ENCODE measurements at places on chromosomes 4 and X. TPM values are rescaled to one million over a fixed set of nuclear protein-coding genes. Genes with fewer than 3 reads are reported as not detected.

SPANXC gene
- total RNA-seq: not detected

DNA sequence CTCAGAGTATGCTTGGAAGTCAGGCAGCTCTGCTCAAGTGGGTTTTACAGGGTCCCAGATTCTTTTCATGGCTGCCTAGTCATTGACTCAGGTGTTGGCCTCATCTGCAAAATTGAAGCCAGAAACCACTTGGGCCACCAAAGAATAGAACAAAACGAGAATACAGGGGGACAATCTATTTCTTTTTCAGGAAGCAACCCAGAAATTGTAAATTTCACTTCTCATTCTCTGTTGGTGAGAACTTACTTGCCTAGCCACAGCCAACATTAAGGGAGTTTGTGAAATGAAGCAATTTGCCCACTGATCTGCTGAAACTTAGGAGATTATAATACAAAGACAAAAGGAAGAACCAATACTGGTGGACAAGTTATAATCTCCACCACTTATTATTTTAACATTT, 8.6 kb upstream of the TKTL2 start:
- H3K4me3 ChIP-seq: no peak overlapping the region
- no peak overlapping the region for H3K27ac ChIP-seq
- no peaks in the 10 kb centered on the region for H3K36me3 ChIP-seq
- no peaks in the 10 kb centered on the region for H3K4me1 ChIP-seq
- DNase-seq: no peak
- H3K27me3 ChIP-seq: no peaks in the 10 kb centered on the region

- H3K27ac ChIP-seq: no peak overlapping the region
- H3K4me1 ChIP-seq: peaks cover 4% of the 10 kb centered on the region
- no peak for DNase-seq
Observed at GRCh38 chrX:115939070-115939469, 231.5 kb upstream of the AGTR2 start.

- H3K36me3 ChIP-seq: no peaks in the 10 kb centered on the region
- no peak for DNase-seq
- no peak overlapping the region for H3K4me3 ChIP-seq
Observed at GRCh38 chrX:107935200-107935599, 47.0 kb downstream of the TEX13B start.

DNA sequence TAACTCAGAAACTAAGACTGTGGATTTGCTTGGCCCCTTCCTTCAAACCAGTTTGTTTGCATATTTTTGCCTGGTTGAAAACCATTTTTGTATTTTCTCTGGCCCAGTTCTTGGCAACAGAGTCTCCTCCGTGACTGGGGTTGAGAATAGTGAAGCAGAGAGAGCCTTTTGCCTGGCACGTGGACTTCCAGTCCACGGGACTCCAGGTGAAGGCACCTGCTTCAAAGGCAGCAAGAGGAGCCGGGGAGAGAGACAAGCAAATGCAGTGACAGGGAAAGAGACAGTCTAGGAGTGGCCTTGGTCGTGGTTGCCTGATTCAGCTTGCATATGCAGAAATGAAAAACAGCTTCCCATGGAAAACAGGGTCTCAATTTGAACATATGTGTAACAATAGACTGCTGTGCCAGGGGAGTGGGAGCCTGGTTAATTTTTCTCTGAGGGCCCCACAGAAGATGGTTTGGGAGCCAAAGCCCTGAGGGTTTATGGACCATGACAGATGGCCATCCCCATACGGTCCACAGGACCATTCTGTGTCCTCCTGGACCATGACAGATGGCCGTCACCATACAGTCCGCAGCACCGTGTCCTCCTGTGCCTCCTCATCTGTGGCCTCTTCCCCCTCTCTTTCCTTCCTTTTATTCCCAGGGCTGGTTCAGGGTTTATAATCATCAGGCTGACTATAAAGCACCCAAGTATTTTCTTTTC, 272.2 kb upstream of the RASGEF1B start:
- no peak overlapping the region for H3K27ac ChIP-seq
- H3K4me1 ChIP-seq: no peaks in the 10 kb centered on the region
- no peaks in the 10 kb centered on the region for H3K27me3 ChIP-seq
- DNase-seq: no peak

ITM2A gene
- 181 TPM for total RNA-seq

MAGEA2B gene
- total RNA-seq: not detected

DNA sequence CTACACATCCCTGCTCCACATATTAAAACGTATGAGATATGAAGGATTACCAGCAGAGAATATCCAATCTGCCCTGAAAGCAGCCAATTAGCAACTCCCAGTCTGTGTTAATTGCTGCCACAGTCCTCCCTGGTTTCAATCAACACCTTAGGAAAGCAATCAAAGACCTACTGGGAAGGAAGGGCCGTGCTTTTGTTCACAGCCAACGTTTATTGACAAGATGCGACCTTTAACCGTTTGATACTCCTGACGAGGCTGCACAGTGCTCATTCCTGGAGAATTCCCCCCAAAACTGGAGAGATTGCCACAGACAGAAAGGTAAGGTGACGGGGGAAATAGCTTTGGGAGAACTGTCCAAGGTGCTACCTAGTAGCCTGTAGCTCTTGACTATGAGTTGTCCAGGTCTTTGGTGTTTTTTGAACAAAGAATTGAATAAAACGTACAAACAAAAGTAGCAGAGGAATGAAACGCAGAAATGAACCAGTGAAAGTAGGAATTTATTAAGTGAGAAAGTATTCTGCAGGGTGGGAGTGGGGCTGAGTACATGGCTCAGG, 596.5 kb downstream of the NLGN4X start:
- no peaks in the 10 kb centered on the region for H3K36me3 ChIP-seq
- H3K4me3 ChIP-seq: no peak overlapping the region
- H3K27me3 ChIP-seq: no peaks in the 10 kb centered on the region
- no peaks in the 10 kb centered on the region for H3K4me1 ChIP-seq
- no peak overlapping the region for H3K27ac ChIP-seq
- DNase-seq: no peak

SSX2 gene
- total RNA-seq: not detected

DNA sequence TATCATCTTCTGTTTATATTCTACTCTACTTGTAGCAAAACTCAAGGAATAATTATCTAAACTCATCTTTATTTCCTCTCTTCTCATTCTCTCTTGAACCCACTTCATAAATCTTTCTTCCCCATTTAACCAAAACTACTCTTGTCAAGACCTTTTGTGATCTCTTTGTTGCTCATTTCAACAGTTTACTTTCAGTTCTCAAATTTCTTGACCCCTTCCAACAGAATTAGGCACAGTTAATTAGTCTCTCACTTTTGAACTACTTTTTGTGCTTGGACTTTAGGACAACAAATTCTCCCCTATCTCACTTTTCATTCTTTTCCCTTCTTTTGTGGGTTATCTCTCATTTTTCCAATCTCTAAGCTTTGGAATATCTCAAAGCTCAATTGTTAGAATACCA, 27.4 kb upstream of the CAMK2D start:
- no peaks in the 10 kb centered on the region for H3K36me3 ChIP-seq
- H3K27me3 ChIP-seq: no peaks in the 10 kb centered on the region
- H3K27ac ChIP-seq: no peak overlapping the region
- no peak for DNase-seq
- H3K4me1 ChIP-seq: no peaks in the 10 kb centered on the region
- H3K4me3 ChIP-seq: no peak overlapping the region

FAM184B gene
- 2.3 TPM for total RNA-seq
